NCI-H460 (cell line): ENCODE measurements at places on chromosomes 1 and 21. TPM values are rescaled to one million over a fixed set of nuclear protein-coding genes. Genes with fewer than 3 reads are reported as not detected.

- no peak for DNase-seq
Measured at GRCh38 chr1:31488528-31488927, 75.5 kb downstream of the SERINC2 start.

DNA sequence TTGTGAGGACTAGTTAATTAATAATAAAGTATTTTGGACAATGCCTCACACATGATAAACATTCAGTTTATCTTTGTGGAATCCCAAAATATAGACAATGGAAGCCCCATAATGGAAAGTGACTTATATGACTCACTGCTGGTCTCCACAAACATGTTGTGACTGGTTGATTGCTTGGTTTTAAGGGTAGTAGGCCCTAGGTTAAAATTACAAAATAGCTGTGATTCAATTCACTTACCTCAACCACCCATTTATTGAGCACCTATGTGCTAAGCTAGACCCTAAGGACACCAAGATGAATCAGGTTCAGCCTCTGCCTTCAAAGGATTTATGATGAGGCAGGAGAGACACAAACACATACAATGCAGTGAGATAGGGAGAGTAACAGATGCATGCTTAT is 42.4 kb downstream of the KANK4 start:
- DNase-seq: no peak

GRCh38 chr1:25031966-25032667 is 102.0 kb upstream of the RUNX3 start:
- DNase-seq: peak; percentile 30

DNA sequence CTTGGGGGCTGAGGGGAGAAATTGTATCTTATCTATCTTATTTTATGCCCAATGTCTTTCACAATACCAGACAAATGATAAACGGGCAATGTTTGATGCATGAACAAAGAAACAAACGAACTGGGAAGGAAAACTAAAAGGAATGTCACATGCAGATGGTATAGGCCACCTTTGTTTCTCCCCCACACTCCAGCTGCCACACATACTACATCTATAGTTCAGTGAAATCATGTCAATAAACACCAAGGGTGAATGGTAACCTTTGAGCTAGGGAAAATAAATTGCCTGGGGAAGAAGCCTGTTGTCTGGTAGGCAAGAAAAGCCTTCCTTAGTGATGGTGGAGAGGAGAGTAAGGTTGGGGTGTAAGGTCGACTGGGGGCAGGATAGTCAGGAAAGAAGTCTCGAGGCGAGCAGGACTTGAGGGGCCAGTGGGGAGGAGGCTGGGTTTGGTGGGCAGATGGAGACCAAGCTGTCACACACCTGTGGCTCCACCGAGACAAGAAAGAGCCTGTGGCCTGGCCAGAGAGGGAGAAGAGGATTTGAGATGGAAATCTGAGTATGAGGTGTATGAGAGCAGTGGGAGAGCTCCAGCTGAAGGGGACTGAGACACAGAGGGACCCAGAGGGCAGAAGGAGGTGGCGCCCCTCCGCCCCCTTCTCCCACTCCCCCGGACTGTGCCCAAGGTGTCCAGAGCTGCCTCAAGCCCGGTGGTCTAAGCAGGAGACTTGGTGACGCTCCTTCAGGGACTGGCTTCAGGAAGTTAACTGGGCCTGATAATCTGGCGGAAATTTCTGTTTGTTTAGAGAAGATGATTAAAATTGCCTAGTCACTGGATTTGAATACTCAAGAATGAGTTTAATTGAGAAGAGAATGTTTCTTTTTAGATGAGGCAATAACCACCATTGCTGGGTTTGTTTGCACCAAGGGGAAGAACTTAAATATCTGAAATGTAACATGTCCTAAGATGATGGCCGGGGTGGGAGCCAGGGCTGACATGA is 37.3 kb downstream of the ATF3 start:
- no peak for DNase-seq

- no peak for DNase-seq
Measured at GRCh38 chr1:68010090-68010489, 40.3 kb downstream of the DIRAS3 start.

DNA sequence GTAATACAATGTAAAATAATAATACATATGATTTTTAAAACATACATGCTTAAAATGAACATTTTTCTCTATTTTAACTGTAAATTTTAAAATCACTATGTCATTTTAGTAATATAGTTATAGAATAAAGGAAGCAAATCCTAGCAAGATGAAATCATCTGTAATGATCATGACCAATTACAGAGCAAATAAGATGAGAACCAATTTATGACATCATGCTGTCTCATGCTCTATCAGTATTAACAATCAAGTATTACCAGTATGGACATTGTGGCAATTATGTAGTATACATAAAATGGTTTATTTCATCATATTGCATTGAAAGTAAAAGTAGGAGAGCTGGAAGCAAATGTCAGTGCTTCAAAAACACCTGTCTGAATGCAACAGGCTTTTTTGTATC is 255.0 kb downstream of the VAV3 start:
- DNase-seq: no peak

GRCh38 chr1:3746389-3746829 is 5.8 kb upstream of the CCDC27 start:
- DNase-seq: no peak

DNA sequence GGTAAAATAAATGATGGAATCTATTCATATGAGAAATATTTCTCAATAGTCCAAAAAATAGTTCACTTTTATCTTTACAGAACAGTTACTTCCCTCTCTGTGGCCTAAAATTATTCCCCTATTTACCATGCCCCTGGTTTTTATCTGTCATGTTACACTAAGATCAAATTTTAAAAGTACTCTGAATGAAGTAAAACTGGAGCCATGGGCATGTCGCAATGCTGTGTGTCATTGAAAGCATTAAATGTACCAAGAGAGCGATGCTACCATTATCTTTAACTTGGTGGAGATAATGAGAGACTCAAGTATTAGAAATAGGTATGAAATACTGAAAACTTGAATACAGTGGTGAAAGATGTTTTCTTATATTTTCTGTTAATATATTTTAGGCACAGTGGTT is 146.2 kb downstream of the KCNT2 start:
- no peak for DNase-seq

- DNase-seq: no peak
Measured at GRCh38 chr1:92843046-92843423, 11.2 kb downstream of the RPL5 start.

- DNase-seq: no peak
Measured at GRCh38 chr1:198950036-198950435, 311.2 kb downstream of the PTPRC start.

DNA sequence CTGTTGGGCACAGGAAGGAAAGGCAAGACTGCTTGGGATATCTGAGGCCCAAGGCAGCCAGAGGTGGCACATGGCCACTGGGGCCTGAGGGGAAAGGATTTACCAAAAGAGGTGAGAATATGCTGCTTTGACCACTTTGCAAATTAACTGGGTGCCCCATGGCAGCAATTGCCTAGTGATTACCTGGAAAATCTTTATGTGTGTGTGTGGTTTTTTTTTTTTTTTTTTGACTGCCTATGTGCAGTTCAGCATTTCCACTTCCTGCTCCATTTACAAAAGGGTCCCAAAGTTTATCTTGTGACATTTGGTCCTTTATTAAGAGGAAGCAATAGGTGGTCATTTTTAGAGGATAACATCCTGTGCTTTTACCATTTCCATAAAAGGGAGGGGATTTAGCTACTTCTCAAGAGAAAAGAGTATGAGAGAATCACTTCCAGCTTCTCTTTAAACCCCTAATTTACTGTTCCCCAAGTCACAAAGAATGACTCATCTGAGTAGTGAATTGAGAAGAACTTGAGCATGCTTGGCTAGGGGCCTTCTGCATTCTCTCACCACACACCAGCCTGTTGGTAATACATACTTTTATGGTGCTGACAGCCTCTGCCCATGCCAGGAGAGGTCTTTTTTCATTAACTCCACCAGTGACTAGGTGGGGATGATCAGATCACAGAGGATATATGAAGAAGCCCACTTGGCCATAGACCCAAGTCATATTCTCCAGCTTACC is 52.1 kb downstream of the SYDE2 start:
- DNase-seq: no peak

DNA sequence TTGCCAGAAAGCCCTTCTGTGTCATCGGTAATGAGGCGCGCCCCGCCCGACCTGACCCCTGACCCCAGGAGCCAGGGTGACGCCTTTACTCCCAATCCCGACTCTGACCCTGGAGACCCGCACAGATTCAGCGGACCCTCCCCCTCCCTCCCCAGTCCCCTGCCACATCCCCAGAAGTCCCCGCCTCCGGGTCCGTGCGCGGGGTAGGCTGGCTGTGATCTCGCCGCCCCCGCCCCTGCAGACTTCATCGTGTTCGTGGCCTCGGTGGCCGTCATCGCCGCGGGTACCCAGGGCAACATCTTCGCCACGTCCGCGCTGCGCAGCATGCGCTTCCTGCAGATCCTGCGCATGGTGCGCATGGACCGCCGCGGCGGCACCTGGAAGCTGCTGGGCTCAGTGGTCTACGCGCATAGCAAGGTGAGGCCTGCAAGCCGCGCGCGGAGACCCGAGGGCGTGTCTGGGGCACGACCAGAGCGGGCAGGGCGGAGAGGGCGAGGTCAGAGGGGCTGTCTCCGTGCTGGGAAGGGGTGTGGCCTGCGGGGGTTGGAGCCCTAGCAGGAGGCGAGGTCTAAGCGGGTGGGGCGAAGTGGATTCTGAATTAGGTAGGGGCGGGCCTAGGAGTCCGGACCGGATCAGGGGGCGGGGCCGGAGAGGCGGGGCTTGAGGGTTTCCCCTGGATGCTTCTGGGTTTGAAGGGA is 34.8 kb downstream of the KCNQ4 start:
- DNase-seq: no peak

DNA sequence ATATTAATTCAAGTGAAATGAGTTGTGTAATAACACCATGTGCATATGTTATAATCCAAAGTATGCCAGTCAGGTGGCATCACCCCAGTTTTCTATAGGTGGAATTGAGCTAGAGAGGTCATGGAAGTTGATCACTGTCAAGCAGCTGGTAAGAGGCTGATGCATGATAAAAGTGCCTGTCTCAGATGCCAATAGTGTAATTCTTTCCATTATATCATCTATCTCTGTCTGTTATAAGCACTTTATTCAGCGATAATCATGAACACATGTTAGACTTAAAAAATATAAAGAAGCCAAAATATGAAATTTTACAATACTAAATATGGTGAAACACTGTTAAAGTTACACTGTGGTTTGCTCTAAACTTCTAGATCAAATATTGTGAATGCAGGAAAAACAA is 156.6 kb downstream of the DNM3 start:
- DNase-seq: no peak

DNA sequence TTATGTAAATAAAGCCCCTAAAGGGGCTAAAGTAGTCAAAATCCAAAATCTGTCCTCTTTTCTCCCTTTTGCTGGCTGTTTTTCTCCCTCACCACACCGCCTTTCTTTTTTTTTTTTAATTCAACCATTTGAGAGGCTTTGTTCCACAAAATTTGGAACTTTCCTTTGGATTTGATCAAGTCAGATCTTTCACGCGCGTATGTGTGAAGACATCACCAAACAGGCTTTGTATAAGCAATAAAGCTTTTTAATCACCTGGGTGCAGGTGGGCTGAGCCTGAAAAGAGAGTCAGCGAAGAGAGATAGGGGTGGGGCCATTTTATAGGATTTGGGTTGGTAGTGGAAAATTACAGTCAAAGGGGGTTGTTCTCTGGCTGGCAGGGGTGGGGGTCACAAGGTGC is 5.3 kb upstream of the HPDL start:
- DNase-seq: no peak

DNA sequence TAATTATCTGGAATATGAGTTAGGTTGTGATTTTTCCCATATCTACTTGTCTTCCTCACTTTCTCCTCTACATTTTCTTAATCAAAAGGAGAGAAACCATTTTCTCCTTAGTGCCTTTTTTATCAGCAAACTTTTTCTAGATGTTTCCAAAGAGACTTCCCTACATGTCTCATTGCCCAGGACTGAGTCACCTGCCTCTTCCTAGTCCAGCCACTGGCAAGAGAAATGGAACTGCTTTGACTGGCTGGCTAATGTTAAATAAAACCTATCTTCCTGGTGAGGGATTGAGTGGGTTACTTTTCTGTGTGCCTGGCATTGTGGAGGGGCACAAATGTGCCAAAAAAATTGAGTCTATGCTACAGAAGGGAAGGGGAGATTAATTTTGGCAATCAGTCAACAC is 52.1 kb upstream of the CD5L start:
- no peak for DNase-seq

- DNase-seq: no peak
Measured at GRCh38 chr1:245263529-245264095, 108.8 kb downstream of the KIF26B start.

DNA sequence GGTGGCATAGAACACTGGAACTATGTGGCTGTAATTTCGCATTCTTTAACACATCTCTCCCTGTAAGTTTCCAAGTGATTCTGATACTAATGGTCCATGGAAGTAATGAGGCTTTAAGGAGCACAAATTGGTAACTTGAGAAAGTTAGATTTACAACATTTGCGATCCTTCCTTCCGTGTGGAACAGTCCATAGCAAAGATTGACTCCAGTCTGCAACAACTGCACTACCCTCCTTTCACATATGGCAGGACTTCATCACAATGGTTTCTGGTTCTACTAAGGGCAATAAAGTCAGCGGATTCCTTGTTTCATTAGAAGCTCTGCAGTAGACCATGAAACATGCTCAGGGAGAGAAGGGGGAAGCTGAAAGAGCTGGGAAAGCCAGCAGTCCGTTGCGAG is 261.2 kb downstream of the RGS7 start:
- DNase-seq: no peak

The LIX1L gene
- total RNA-seq: 48.1 and 51.0 TPM in 2 replicates

The OR2T33 gene
- total RNA-seq: not detected in 2 replicates

The AQP10 gene
- total RNA-seq: not detected in 2 replicates

The LRRC8B gene
- total RNA-seq: 8.1 and 8.9 TPM in 2 replicates

The SERINC2 gene
- total RNA-seq: 3.7 and 4.6 TPM in 2 replicates

The GPR52 gene
- total RNA-seq: 1.0 TPM in 2 replicates

The YBEY gene
- total RNA-seq: 20.8 and 23.2 TPM in 2 replicates

The TAS1R1 gene
- total RNA-seq: not detected in 2 replicates

The SPRR2B gene
- total RNA-seq: not detected in 2 replicates
